ENCODE measurements at places on chromosomes 16 and 17.

DNA sequence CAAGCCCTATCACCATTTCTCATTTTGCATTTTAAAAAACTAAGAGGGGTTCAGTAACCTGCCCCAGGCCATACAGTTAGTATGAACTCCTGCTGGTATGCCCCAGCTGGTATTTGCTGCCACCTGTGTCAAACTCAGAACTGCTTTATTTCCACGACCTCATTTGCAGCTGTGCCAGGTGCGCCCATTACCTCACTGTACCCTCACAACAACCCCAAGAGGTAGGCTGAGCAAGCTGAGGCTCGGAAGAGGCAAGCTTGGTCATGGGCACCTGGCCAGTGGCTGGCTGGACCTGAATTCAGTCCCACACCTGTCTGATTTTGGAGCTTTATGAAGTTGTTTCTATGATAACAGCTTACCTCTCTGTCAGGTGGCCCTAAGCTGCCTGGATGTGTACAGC lies 7.6 kb downstream of the EPN2 start:
- DNase-seq: no peak

DNA sequence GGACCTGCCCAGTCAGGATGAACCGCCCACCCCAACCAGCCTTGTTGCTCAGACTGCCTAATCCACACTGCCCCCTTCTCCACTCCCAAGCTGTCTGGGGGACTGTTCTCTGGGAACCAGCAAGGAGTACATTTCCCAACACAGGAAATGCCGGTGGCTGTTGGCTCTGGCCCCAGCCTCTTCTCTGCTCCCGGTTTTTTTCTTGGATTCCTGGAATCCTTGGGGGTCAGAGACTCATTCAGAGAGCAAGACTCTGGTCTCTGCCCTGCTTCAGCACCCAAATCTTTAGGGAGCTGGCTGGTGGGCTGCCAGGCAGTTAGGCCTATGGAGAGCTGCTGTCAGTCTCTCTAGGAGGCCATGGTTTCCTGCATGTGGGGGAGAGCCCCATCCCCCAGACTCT lies 10.8 kb upstream of the MTMR4 start:
- no peak for DNase-seq

- no peak for DNase-seq
Observed at GRCh38 chr17:42779304-42779935, 990 bp upstream of the WNK4 start.

DNA sequence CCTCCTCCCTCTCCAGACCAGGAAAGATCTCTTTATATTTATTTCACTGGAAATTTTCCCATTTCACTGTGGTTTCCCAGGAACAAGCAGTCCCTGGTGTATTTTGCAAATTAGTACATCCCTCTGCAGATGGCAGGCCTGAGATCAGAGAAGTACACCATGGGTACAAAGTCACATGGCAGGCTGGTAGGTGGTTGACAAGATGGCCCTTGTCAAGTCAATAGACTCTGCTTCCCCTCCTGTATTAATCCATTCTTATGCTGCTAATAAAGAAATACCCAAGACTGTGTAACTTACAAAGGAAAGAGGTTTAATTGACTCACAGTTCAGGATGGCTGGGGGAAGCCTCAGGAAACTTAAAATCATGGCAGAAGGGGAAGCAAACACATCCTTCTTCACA lies 51.6 kb upstream of the KSR1 start:
- DNase-seq: no peak

GRCh38 chr16:66800856-66801255 lies 528 bp downstream of the TERB1 start:
- DNase-seq: no peak

DNA sequence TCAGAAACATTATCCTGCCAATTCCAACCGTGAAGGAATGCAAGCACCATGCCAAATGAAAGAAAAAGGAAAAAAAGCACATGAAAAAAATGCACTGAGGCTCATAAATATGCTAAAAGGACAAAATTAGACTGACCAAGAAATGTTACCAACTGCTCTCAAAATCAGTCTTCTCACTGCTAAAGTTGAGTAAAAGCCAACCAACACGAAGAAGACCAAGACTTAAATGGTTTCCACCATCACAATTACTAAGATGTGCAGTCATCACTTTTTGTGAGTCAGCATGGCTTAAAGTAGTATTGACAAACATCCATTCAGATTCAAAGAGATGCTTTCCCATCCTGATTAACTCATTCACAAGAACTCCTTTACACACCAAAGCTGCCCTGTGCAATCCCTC lies 16.4 kb downstream of the CDYL2 start:
- DNase-seq: no peak

- DNase-seq: no peak
Observed at GRCh38 chr16:87027056-87027616, 290.1 kb downstream of the C16orf95 start.

- no peak for DNase-seq
Observed at GRCh38 chr16:2692948-2693651, 10.8 kb downstream of the KCTD5 start.

DNA sequence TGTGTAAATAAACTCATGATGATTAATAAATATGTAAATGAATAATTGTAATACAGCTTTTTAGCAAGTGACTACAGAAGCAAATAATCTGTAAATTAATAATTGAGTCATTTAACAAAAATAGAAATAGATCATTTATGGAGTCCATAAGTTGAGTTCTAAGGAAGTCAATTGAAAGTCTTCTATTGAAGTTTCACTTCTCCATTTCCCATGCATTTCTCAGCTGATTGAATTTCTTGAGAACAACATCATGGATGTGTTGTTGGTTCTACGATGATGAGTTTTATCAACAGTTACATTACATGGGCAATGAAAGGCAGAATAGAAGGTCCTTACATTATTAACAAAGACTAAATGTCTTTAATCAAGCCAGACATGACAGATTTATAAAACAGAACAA lies 290.4 kb downstream of the MAP2K6 start:
- DNase-seq: no peak

- DNase-seq: no peak
Observed at GRCh38 chr17:74386386-74386785, 19.1 kb downstream of the GPR142 start.

DNA sequence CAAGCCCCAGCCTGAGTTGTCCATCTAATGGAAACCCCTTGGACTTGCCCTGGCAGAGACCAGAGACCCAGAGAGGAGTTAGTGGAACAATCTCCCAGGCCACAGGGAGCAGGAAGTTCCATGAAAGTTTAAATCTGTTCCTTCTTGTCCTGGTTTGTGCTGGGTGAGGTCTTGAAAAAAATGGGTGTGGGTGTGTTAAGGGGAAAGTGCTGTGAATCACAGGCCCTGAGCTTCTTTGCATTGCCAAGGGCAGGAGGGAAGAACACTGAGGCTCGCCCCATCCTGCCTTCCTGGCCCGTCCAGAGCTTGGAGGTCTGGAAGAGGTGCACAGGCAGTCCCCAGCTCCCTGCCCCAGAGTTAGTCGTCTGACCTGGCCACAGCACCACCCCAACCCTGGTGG lies 2.3 kb downstream of the ADORA2B start:
- no peak for DNase-seq

DNA sequence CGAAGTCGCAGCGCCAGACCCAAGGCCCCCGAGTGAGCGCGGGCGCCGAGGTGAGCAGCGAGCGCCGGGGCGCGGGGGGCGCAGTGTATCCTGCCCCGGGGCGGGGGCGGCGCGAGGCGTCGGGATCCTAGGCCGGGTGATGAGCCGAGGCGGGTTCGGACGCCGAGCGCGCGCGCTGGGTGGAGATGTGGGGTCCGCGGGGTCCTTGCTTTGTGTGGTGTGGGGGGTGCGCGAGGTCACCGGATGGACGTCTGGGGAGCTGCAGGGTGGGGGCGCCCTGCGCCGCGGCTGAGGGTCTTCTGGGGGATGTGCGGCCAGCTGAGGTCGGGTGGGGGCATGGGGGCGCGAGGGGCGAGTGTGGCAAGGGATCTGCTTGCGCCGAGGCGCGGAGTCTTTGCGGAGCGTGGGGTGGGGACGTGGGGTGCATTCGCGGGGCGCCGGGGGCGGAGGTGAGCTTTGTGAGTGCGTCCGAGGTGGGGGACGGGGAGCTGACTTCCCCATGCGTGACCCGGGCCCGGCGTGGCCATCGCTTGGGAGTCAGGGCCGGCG lies 560 bp downstream of the RAI1 start:
- peak; percentile 2 for DNase-seq

DNA sequence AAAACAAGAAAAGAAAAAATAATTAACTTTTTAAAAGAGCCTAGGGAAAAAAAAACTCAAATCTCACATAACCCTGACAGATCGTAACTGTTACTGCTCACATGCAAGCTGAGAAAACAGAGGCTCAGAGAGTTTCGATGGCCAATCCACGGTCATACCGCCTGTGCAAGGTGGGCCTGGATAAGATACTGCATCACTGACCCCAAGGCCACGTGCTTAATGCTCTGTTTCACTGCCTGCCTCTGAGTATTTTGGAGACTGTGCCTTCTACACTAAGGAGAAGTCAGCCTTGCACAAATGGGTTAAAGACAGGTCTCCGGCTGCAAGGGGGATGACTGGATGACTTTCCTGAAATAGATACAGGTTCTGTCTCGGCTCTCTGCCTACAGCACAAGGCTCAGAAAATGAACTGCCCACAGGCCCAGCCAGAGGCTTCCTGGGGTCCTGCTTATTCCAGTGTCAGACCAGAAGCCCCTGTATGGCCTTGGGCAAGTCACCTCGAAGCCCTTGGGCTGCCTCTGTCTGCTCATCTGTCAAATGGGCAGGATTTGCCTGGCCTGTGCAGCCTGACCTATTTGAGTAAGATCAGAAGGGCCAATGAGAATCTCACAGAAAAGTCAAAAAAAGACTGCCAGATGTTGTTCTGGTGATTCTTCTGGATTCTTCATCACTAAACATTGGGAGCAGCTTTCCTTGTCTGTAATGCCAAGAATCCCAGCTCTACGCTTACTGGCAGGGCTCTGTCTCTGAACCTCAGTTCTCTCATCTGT lies 25.8 kb downstream of the CNGB1 start:
- DNase-seq: no peak

DNA sequence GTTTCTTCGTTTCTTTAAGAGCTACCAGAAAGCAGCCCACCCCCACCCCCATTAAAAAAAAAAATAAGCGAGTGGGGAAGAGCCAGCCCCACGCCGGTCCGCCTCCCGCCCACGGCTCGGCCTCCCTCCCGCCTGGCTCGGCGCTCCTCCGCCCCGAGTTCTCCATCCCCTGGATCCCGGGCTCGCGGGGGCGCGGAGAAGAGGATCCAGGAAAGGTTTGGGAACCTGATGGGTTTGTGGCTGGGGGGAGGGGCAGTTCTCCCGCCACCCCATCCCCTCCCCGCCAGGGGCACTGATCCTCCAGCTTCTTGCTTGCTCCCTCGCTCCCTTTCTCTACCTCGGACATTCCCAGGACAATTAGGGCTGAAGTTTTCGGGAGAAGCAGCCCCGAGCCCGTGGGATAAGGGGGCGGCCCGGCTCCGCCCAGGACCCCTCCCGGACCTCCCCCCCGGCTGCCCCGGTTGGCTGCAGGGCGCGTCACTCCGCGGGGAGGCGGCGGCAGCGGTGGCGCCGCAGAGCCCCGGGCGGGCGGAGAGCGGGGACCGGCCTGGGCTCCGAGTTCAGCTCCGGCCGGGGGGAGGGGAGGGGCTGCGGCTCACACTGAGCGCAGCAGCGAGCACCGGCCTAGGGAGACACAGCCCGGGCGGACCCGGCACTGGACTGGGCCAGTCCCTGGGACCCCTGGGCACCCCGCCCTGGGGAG lies 1.0 kb upstream of the SALL1 start:
- peak; percentile 48 for DNase-seq

- no peak for DNase-seq
Observed at GRCh38 chr17:48757524-48757961, 29.0 kb upstream of the HOXB13 start.
